ENCODE measurements at places on chromosomes 5 and 9.
A peak's percentile ranks its signal among the peaks of the same experiment; 100 is the strongest.

GRCh38 chr9:2489838-2490314 lies 131.7 kb upstream of the VLDLR start:
- ATAC-seq = peak; percentile 81

GRCh38 chr5:172909931-172910502 lies 49.2 kb upstream of the RPL26L1 start:
- ATAC-seq = peak; percentile 32

DNA sequence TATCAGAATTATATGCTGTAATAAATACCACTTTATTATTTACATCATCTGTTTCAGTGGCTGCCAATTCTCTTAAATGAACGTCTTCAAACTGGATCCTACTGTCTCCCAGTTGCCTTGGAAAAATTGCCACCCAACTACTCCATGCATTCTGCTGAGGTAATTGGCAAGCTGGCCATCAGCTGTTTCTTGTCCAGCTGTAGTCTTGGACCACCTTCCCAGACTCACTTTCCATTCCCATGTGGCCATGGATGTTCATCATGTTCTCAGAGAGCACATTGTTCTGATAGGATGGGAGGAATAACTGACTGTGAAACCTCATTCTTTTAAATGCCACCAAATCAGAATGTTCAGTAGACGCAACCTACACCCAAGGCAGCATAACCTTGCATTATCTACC lies 157.5 kb downstream of the DOCK8 start:
- no peak for ATAC-seq

DNA sequence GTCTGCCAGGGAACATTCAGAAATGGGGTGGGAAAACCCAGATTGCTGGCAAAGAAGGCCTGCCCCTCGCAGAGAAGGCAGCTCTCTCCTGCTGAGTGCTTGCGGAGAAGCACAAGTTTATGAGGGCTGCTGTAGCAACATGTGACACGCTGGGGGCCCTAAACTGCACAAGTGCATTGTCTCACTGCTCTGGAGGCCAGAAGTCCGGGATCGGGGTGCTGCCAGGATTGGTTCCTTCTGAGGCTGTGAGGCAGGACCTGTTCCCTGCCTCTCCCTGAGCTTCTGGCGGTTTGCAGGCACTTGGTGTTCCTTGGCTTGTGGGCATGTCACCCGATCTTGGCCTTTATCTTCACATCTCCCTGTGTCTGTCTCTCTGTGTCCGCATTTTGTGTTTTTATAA lies 75.6 kb upstream of the NEURL1B start:
- ATAC-seq = no peak

DNA sequence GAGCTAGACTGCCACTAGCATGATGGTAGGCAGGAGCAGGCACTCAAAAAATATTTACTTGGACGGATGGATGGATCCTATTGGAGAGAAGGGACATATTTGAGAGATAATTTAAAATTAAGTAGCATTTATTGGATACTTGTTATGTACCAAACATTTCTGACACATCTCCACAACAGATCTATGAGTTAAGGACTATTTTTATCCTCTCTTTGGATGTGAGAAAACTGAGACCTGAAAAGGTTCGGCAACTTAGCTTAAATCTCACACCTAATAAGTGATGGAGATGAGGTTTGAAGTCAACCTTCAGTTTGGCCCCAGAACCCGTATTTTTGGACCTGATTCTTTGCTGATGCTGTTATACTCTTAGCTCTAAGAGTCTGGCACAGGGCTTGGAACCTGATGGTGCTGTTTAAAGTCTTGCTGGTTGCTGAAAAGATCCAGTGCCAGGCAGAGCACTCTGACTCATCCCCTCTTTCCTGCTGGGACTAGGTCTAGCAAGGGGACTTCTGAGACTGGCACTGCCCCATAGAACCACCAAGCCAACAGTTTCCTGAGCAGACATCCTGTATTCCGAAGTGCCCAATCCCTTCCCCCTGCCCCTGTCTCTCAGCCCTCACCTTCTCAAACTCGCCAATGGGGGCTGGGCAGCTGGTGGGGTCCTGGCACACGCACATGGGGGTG lies 15.6 kb downstream of the SPARC start:
- peak; percentile 81 for ATAC-seq

GRCh38 chr9:97906236-97906831 lies 16.0 kb downstream of the TRMO start:
- ATAC-seq = no peak

GRCh38 chr9:107706701-107707427 lies 217.3 kb upstream of the KLF4 start:
- ATAC-seq = no peak

- ATAC-seq = no peak
Measured at GRCh38 chr9:20880271-20880670, 151.2 kb downstream of the HACD4 start.

DNA sequence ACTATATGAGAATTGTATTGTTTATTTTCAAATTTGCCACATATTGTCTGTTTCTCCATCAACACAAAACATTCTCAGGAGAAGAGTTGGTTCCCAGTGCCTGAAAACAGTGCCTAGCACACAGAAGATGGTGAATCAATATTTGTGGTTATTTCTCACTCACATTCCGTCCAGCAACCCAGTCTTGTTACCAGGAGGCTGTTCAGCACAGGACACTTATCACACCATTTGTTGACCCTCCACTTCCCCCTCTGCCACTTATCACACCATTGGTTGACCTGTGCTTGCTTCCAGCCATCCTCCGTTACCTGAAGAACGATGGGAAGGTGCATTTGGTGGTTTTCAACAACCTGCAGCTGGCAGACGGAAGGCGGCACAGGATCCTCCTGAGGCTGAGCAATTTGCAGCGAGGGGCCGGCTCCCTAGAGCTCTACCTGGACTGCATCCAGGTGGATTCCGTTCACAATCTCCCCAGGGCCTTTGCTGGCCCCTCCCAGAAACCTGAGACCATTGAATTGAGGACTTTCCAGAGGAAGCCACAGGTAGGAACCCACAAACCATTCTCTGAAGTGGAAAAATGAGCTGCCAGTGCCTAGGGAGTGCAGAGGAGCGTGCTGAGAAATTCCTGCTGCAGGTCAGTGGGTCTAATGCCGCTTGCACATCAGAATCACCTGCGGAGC lies 20.5 kb downstream of the THBS4 start:
- no peak for ATAC-seq

- no peak for ATAC-seq
Measured at GRCh38 chr5:42770003-42770402, 13.4 kb downstream of the CCDC152 start.

- ATAC-seq = peak; percentile 62
Measured at GRCh38 chr5:168528521-168529373, at the start of gene FBLL1. FBLL1 (plus strand) TSS chr5:168529305; CDS start chr5:168529505, 200 bp downstream.

- ATAC-seq = no peak
Measured at GRCh38 chr9:9912459-9912858, 700.3 kb downstream of the PTPRD start.

DNA sequence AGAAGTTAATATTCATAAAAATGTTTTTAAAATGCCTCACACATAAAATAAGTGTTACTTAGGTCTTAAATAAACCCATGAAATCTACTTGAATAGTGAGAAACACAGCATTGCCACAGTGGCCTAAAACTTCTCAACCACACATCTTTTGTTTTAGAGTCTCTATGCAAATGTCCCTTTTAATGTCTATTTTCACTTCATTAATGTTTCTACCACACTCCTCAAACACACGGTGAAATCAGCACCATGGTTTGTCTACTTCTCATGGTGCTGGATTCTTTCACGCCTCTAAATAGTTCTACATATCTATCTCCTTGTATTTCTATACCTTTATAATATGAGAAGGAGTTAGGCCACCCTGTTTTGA lies 111.2 kb downstream of the EDIL3 start:
- ATAC-seq = no peak

DNA sequence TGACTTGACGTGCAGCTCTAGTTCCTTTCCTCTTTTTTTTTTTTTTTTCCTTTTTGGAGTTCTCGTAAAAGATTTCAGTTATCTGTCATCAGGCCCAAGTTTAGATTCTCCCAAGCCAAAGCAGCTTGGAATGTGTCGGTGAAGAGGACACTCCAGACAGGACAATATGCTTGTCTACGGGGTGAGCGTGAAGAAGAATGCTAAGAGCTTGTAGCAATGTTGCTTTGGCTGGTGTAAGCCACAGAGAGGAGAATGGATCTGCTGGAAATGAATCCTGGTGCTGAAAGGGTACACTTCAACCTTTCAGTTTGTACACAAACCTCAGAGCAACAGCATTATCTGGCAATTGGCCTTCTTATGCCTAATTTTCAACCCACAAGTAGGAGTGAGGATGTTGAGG lies 92.4 kb downstream of the ISL1 start:
- no peak for ATAC-seq

DNA sequence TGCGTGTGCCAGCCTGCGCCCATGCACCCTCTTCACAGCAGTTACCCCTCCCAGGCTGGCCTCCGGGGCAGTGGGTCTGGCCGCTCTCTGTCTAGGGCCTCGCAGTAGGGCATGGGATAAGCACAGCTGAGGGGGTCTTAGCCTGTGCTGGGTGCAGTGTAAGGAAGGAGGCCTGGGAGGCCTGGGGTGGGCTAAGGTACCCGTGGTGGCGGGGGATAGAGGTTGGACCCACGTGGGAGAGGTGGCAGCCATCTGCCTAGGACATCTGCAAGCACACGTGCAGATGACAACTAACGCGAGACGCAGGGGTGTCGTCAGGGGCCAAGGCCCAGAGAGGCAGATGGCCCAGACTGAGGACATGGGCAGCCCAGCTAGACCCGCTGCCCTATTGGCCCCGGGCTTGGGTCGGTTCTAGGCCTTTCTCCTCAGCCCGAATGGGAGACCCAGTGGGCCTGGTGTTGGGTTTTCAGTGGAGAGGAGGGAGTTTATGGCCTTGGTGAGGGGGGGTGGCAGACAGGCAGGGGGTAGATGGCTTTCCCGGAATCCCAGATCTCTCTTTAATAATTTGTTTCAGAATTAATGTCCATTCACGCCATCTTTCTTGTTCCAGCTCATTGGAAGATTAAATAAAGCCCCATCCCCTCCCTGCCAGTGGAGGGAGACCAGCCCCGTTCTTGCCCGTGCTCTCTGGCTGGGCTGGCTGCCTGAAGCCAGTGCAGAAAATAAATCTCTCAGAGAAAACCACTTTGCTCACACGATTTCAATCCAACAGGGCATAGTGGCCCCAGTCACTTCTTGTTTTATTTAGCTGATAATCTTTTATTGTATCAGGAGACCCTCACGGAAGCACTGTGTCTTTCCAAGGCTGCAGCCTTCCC lies 154.2 kb downstream of the GAPVD1 start:
- ATAC-seq = no peak

GRCh38 chr9:131043646-131044045 lies 34.7 kb downstream of the LAMC3 start:
- no peak for ATAC-seq

DNA sequence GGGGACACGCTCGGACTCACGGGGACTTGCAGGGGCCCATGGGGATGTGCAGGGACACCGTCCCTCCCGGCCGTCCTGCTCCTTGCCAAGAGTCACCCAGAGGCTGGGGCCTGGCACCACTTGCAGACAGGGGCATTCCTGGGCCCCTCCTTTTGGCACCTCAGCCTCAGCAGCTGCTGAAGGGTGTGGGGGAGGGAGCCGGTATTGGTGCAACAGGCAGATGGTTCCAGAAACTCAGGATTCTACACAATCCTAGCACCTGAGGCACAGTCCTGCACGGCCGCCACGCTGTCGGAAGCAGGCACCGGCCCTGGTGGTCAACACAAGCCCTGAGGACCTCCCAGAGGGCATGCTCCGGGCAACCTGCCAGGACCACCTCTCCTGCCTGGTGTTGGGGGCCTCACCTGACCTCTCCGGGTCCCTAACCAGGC lies 19.3 kb upstream of the SLC12A7 start:
- no peak for ATAC-seq

- no peak for ATAC-seq
Measured at GRCh38 chr5:147382776-147383175, 127.1 kb downstream of the DPYSL3 start.

- no peak for ATAC-seq
Measured at GRCh38 chr5:115979201-115980041, 17.1 kb downstream of the LVRN start.

GRCh38 chr9:79408617-79409016 lies 163.1 kb upstream of the TLE4 start:
- no peak for ATAC-seq

- ATAC-seq = no peak
Measured at GRCh38 chr5:122400938-122401337, 88.9 kb downstream of the SNCAIP start.

DNA sequence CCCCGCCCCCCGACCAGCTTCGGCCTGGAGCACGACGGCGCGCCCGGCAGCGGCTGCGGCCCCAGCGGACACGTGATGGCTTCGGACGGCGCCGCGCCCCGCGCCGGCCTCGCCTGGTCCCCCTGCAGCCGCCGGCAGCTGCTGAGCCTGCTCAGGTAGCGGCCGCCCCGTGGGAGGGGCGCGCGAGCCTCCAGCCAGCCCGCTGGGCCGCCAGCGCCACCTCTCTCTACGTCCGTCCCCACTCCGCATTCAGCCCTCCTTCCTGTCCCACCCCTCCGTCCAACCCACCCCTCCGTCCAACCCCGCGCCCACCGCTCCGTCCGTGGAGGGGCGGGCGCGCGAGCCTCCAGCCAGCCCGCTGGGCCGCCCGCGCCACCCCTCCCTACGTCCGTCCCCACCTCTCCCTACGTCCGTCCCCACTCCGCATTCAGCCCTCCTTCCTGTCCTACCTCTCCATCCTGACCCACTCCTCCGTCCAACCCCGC lies 6.5 kb downstream of the ADAMTS13 start:
- peak; percentile 51 for ATAC-seq

DNA sequence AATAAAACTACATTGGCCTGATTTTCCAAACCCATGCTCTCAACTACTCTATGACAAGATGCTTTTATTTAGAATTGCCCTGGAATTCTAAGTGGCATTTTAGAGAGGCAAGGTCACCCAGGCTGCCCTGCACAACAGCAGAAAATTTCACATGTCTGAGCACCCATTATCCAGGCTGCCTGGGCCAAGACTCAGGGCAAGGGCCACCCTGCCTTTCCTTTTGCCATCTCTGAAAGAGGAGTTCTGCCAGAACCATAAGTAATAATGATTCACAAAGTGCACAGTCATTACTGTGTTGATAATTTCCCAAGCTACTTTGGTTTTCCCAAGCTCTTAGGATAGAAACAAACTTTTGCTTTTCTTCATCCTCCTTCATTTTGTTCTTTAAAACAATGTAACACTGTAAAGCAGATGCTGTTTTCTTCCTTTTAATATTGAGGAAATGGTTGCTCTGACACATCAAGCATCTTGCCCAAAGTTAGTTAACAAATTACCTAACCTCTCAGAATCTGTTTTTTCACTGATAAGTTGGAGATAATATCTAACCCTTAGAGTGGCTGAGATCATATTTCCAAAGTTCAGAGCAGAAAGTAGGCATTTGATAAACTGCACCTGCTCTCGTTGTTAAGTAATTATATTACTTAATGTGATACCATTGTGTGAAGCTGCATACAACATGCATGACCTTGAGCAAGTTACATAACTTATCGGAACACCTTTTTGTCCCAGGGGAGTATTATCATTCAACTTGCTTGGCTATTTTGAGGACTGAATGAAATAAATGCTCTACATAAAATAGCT lies 325.6 kb downstream of the PRELID2 start:
- ATAC-seq = peak; percentile 30
